Stimulated activated CD8-positive, alpha-beta memory T cell treated with anti-CD3 and anti-CD28 coated beads, Interleukin-4, amount 100 ng/mL, for 24 hours (primary cell): ENCODE measurements at places on chromosomes 12 and 14.

- DNase-seq = no peak
These were observed 6.9 kb downstream of the TBC1D15 start for GRCh38 chr12:71846322-71846940.

DNA sequence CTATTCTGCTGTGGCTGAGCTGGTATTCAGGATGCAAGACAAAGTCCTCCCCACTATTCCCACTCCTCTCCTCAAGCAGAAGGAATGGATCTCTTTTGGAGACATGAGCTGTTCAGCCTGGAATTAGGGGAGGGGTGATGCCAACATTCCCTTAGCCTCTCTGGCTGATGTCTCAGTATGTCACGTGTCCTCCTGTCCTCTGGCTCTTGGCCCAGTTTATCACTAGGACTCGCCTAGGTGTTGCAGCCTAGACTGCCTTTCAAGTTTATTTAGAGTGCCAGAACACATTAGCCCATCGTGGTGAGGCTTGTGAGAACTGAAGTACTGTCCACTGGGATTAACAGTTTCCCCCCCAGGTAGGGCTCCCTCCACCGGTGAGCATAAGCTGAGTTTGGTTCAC, 239.9 kb upstream of the MIS18BP1 start:
- no peak for DNase-seq

GRCh38 chr14:88168498-88169165, 154.4 kb downstream of the KCNK10 start:
- peak; percentile 16 for DNase-seq

DNA sequence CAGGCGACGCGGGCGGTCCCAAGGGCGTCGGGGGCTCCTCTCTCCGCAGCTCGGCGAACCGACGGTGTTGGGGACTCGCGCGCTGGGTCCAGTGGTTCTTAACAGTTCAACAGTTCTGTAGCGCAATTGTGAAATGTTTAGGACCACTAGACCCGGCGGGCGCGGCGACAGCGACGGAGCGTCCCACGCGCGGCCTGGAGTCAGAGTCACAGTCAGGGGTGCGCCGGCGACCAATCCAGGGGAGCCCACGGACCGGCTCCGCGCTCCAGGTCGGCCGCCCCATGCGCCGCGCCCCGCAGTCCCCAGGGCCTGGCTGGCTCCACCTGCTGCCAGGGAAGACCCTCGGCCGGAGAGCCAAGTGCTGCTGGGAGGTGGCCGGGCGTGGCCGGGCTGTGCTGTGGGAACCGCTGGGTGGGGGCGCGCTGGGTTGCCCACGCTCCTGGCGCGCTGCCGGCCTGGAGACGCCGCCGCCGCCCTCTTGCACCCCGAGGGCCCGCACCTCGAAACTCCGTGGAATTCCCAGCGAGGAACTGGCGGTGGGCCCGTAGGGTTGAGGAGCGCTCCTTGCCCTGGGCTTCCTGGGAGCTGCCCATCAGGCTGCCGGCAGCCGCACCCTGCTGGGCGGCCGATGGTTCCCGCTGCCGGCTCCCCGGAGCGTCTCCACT, 20.9 kb upstream of the KIF26A start:
- DNase-seq = no peak

DNA sequence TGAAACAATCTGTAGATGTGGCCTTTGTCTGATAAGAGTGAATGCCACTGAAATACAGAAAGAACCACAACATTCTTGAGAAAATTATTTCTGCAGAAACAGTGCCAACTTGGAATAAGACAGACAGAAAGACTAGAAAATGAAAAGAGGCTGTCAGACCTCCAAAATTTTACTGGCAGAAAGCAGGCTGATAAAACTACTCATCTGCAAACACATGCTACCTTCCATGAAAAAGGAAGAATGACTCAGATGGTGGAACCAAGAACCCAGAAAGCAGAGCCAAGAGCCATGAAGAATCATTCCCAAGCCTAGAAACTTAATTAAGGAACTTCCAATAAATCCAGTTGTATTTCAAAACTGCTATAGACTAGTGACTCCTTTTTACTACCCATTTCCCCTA, 31.9 kb upstream of the OSBPL8 start:
- no peak for DNase-seq

- no peak for DNase-seq
These were observed 18.0 kb downstream of the TRAF3 start for GRCh38 chr14:102795060-102795925.

DNA sequence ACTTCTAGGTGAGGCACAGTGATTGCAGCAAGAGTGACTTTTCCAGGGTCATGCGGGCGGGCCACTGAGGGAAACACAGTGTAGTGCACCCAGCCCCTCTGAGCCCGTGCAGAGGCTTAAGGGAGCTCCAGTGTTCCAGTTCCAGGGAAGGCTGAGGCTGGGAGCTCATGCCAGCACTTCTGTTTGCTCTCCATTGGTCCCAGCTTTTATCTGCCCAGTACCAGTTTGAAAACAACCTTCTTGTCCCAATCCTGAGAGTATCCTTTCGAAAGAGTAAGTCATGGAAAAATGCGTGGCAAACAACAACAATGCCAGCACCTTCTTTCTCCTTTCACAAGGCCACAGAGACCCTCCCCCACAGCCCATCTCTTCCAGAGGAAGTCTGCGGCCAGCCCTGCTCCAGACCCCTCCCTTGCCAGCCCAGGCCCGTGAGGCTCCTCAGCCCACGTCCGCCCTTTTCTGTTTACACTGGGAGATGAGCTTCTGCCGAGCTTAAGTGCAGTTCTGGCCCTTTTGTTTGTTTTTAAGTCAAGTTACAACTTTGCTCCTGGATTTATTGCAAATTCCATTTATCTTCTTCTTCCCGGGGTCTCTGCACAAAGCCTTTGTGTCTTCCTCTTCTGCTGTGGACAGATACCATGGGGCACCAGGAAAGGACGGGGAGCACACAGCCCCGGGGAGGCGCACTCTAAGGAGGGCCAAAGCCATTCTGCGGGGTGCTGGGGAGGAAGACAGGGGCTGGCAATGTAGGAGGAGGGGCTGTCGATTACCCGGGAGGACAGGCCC, 185.6 kb downstream of the ZFP36L1 start:
- DNase-seq = no peak

DNA sequence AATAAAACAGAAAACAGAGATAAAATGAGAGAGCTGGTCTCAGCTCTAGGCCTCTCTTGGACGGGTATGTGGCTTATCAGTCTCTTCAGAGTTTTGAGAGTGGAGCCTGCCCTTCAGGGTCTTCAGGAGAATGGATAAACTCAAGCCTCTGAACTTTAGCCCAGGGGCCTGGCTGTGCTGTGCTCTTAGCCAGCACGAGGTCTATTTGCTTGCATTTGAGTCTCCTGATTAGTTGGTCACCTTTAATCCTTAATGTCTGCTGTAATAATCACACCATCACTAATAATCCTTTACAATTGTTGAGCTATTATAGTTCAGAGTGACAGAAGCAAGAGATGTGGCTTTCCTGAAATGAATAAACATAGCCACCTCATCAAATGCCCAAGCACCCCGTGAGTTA, 24.3 kb downstream of the KRT80 start:
- DNase-seq = no peak

- no peak for DNase-seq
These were observed 432.9 kb downstream of the ZFP36L1 start for GRCh38 chr14:68359837-68360552.

GRCh38 chr14:91413547-91414474, 3.8 kb downstream of the CCDC88C start:
- no peak for DNase-seq

- DNase-seq = no peak
These were observed 8.6 kb upstream of the FRMD6 start for GRCh38 chr14:51643140-51643539.

GRCh38 chr12:3365463-3366411, 125.3 kb upstream of the PRMT8 start:
- DNase-seq = no peak

- no peak for DNase-seq
These were observed 196.9 kb downstream of the BCL11B start for GRCh38 chr14:99075061-99075460.

DNA sequence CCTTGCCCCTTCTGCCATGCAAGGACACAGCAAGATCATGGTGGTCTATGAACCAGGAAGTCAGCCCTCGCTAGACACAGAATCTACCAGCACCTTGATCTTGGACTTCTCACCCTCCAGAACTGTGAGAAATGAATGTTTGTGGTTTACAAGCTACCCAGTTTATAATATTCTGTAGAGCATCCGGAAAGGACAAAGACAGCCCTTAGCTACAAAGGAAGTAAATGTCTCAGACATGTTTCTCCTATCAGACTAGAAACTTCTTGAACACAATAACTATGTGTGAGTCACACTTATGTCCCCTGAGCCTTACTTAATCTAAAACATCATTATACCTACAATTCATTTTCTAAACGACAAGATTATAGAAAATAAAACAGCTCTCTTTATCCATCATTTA, 176.7 kb downstream of the KLHL28 start:
- DNase-seq = no peak

DNA sequence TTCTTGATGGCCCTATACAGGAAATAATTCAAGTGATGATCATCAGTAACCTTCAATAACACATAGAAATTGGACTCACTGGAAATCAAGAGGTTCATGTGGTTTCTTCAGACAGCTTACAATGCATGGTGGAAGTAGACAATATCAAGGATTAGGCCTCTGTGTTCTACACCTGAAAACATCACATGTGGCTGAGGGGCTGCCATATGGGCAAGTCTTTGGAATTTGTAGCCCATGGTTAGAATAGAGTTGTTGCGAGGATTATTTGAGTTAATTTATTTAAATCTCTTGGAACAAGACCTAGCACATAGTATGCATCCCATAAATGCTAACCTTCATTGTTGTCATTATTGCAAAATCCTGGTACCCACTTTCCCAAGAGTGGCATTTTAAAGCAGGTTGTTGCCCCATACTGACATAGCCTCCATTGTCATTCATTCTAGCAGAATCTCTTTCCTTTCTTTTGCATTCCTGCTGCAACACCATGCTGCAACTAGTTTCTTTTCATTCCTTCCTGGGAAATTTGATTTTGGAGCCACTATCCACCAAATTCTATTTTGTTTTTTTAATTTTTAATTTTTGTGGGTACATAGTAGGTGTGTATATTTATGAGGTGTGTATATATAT, 352.7 kb upstream of the NAV3 start:
- no peak for DNase-seq
